Naive thymus-derived CD8-positive, alpha-beta T cell (primary cell): ENCODE measurements at places on chromosomes 12 and 14.

GRCh38 chr12:123457980-123458779 is at the start of gene SNRNP35:
Gene SNRNP35 (plus strand): TSS chr12:123458139. CDS start chr12:123465541, 7,402 bp downstream.
- DNase-seq = peak; percentile 78

DNA sequence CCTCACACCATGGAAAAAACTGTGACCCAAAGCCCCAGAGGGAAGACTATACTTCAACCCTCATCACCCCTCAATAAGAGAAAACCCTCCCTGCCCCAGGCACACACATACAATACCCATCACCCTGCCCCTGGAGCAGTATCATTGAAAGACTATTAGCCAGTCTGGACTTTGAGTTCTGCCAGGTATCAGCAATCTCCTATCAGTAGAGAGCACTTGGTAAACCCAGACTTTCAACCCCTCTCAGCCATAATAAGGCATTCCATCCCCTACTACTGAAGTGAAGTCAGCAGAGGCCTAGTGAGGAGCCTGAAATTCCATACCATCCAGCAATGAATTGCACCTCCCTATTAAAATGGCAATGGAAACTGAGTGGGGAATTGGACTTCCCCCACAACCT is 16.4 kb upstream of the PRKD1 start:
- DNase-seq = no peak

DNA sequence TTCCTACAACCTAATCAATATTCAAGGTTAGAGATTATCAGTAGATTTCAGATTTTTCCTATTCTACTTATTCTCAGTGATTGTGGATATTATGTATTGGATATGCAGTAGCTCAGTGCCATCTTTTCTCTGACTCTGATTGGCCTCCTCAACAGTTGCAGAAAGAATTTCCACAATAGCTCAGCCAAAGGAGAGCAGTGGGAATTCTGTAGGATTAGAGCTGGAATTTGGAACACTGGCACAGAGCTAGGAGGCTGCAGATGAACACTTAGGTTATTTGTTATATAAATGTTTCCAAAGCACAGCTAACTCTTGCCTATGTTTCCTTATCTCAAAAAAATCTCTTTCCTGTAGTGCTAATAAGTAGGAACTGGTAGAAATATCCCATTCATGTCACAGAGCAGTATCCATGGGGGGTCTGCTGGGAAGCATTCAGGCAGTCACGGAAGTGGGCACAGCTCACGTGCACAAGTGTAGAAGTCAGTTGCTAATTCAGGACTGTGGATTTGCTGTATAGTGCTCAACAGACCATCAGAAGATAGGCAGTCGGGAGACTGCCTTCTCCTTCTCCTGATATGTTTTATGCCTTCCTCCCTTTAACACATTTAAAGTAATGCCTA is 116.2 kb upstream of the TMEM260 start:
- DNase-seq = no peak

GRCh38 chr12:65956056-65956738 is 131.9 kb downstream of the HMGA2 start:
- DNase-seq = no peak

DNA sequence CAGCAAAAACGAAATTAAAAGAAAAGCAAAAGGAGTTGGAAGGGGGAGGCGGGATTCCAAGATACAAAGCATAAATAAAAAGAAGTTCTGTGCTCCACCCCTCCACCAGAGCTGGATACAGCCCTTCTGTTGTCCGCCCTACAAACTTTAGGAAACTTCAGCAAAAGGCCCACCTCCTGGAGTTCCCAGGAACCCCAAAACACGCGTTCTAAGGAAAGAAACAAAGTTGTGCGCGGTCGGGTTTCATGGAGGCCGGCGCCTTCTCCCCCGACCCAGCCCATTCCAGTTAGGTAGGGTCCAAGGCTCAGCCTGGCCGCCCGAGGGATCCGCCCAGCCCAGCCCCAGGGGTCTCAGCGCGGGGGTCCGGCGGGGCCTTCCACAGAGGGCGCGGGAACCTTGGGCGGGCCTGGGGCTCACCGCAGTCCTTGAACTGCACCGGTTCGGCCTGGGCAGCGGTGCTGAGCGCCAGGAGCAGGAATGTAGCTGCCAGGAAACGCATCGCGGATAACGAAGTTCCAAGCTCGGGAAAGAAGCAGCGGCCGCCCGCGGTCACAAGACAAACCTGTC is at the start of gene NPC2:
TSS of gene NPC2 (minus strand) at position 530 of the 567 bp plus-strand sequence. CDS start at position 499, 31 bp downstream.
- DNase-seq = peak; percentile 19

DNA sequence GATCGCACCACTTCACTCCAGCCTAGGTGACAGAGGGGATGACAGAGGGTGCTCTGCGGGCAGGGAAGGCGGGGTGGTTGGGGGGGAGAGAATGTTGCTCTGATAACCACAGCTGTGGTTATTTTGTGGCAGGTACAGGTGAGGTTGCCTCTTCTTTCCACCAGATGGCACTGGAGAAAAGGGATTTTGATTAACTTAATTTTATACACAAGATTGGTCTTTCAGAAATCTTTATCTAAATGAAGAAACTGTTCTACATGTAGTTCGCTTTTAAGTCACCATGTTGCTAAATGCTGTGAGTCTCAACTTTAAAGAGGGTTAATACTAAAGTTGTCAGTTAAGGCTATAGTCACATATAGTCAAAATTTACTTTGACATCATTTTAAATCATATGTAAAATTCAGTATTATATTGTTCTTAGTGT is 25.7 kb downstream of the FGF23 start:
- peak; percentile 78 for DNase-seq

DNA sequence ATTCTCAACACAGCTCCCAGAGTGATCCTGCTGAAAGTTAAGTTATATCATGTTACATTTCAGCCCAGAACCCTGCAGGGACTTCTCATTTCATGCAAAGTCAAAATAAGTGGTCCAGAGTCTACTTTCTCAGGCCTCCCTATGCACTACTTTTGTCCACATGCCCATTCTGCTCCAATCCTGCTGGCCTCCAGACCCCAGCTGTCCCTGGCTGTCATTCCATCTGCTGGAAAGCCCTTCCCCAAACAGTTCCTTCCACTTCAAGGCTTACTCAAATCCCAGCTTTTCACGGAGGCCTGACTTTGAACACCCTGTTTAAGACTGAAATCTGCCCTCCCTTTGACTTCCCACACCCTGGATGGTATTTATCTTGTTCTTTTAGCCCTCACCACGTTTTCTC is 109.8 kb upstream of the DNM1L start:
- DNase-seq = no peak

DNA sequence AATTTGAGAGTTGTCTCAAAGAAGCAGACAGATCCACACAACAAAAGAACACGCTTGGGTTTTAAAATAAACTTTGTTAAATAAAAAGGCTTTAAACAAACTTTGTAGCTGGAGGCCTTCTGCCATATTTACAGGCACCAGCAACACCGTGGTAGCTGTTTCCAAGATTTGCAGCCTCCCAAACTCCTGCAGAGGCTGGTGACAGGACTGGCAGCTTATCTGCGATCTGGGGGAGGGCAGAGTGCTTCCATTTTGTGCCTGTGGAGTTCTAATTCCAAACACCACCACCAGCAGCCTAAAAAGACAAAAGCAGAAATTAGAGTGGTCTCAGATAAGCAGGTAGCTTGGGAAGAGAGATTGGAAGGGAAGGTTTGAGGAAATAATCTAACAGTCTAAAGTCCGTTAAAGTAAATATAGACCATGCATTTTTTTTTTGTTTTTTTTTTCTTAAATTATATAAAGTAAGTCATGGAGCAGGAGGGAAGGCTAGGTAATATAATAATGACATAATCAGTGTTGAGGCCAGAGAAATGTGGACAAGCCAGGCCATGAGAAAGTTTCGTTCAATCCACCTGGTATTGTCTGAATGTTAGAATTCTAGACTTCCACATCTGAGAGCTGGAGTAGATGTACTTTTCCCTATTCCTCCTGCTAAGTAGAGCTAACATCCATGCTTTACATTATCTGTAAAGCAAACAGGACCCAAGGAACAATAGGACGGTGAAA is 69.6 kb upstream of the TMEM132D start:
- DNase-seq = no peak

DNA sequence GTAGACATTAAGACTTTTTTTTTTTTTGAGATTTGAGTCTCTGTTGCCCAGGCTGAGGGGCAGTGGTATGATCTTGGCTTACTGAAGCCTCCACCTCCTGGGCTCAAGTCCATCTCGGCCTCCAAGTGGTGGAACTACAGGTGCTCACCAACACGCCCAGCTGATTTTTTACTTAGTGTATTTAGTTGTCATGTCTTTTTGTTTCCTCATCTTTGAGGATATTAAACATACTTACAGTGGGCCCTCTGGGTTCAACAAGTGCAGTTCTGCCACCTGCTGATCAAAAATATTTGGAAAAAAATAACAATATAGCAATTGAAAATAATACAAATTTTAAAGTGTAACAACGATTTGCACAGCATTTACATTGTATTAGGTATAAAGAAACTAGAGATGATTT is 4.4 kb upstream of the B4GALNT1 start:
- DNase-seq = no peak

- DNase-seq = no peak
Observed at GRCh38 chr14:33768458-33768830, 182.4 kb downstream of the EGLN3 start.

DNA sequence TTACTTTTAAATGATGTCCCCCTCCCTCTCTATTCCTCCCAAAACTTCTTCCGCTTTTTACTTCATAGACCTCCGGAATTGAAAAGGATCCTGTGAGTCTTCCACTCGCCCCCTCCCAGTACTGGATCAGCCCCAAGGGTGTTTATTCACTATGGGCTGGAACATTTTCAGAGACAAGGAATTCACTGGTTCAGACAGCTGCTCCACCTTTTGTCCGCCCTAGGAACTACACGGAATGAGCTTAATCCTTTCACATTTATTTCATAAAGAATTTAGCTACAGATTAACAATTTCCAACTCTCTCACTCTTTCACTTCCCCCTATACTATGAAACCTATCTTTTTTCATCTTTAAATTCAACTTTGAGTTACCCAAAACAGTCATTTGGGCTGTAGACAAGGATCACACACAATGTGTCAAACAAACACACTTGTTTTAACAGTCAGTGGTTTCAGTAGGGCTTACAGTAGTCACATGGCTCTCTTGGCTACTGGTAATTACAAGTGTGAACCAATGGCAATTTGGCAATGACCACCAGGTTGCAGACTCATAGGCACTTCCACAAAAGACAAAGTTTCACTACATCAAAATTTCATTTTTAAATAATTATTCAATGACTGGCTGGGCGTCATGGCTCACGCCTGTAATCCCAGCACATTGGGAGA is 20.6 kb downstream of the CNIH1 start:
- no peak for DNase-seq

GRCh38 chr12:3896801-3897351 is 23.7 kb upstream of the PARP11 start:
- DNase-seq = no peak

GRCh38 chr12:10454531-10454930 is 1.4 kb upstream of the KLRC1 start:
- no peak for DNase-seq

- no peak for DNase-seq
Observed at GRCh38 chr12:90854136-90854689, 100.8 kb downstream of the CCER1 start.

DNA sequence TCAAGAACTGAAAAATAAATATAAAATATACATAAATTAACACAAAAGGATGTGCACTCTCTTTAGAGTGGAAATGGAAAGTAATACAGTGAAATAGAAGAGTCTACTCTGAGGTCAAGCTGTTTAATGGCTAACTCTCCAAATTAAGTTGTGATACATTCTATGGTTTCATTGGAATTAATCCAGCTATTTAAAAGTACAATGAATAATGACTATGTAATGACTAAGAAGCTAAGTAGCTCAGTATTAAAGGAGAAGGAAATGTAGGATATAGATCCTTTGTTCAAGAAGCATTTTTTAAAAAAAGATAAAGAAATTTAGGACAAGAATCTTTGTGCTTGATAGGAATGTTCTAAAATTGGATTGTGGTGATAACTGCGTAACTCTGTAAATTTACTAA is 85.3 kb downstream of the LRP6 start:
- DNase-seq = no peak

- no peak for DNase-seq
Observed at GRCh38 chr12:56315249-56315621, 553 bp downstream of the CNPY2 start.

DNA sequence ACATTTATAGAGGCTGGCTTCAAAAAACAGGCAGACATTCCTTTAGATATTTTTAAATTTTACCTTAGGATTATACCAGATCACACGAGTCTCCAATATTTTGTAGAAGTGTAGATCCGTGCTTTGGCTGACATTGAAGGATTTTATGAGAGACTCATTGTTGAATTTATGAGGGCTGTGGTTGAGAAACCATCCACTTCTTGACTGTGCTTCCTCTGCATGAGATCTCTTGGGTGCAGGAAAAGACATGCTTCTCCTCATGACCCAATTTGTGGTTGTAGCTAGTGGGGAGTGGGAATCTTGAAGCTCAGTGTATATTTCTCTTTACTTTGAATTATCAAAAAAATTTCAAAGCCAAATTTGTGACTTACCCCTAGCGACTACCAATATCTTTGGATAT is 36.7 kb upstream of the NKX2-8 start:
- no peak for DNase-seq

DNA sequence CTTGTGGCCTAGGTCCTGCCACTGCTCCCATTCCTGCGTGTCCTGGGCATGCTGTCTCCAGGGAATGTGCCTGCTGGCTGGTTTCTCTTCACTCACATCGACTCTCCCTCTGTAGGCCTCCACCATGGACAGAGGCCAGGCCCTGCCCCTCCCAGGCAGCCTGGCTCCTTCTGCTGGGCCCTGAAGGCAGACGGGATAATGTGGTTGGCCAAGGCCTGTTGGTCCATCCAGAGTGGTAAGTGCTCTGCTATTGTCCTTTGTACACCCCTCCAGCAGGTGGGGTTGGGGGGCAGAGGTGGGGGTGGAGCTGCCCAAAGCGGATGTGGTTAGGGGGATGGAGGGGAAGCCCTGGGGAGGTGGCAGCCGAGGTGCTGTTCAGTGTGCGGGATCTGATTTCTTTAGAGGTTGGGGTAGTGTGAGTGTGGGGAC is 9.5 kb upstream of the NR4A1 start:
- DNase-seq = peak; percentile 70

DNA sequence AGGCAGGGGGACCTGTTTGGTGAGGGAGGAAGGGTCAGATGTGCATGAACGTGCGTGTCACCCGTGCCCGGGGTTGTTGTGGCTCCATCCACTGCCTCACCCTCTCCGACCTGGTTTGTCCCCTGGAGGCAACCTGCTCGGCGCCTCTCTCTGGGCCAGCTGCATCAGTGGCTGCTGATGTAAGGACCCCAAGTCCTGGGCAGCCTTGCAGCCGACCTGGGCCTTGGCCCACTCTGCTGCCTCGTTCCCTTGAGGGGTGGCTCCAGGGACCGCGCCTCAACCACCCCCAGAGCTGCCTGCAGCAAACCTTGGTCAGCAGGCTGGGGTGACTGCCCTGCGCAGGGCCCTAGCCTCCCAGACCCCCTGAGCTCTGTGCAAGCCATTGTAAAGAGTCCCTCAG is 351.7 kb downstream of the TMEM121 start:
- DNase-seq = no peak

GRCh38 chr12:80189241-80189640 is 89.9 kb downstream of the OTOGL start:
- no peak for DNase-seq

GRCh38 chr14:57122129-57122528 is 146.6 kb downstream of the EXOC5 start:
- DNase-seq = no peak

DNA sequence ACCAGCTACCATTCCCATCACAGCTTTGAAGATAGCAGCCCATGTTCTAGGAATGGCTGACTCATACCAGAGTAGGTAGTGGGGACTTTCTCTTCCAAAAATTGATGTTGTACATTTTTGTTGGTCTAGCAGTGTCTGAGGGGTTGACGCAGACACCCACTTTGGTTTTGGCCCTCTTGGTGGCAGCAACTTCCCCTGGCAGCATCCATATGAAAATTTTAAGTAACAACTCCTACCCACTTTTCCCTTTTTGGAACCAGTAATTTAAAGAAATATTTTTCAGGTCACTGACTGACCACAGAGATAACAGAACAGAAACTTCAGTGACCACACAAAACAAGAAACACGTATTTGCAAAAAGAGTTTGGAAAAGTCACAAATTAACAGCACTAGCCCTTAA is 162.0 kb upstream of the TMCC3 start:
- no peak for DNase-seq
